ENCODE measurements at places on chromosomes 4 and X.
A peak's percentile ranks its signal among the peaks of the same experiment; 100 is the strongest.

- DNase-seq, result no peak
These were observed 410.6 kb downstream of the HNRNPD start for GRCh38 chr4:81963015-81963762.

DNA sequence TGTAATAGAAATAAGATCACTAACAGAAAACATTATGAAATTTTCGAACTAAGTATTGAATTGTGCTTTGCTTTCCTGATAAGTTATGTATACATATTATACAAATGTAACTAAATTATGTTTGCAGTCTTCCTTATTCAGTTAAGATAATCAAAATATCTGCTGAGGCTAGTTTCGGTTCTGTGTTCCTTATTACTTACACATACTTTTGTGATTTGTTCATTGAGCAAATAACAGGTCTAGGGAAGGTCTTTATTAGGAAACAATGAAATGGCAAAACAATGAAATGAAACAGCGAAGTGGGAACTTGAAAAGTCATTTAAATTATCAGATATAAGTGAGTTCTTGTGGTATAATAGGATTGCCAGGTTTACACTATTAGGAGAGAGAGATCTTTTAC is 352.4 kb downstream of the GRIA2 start:
- no peak for DNase-seq

GRCh38 chr4:41660352-41660751 is 88.2 kb downstream of the PHOX2B start:
- no peak for DNase-seq

DNA sequence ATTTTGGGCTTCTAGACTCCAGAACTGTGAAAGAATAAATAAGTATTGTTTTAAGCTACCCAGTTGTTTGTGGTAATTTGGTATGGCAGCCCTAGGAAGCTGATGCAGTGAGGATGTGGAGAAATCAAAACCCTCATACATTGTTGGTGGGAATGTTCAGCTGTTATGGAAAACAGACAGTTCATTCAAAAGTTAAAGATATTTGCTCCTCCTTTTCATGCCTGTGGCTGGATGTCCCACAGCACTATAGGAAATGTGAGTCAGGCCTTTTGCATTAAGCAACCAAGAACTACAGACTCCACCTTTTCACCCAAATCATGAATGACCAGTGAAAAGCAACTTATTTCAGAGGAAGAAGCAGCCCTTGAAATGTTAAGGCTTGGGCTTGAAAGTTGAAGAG is 6.7 kb downstream of the BBS12 start:
- DNase-seq, result peak; percentile 61

- no peak for DNase-seq
These were observed 101.4 kb upstream of the GPC4 start for GRCh38 chrX:133516686-133517085.

DNA sequence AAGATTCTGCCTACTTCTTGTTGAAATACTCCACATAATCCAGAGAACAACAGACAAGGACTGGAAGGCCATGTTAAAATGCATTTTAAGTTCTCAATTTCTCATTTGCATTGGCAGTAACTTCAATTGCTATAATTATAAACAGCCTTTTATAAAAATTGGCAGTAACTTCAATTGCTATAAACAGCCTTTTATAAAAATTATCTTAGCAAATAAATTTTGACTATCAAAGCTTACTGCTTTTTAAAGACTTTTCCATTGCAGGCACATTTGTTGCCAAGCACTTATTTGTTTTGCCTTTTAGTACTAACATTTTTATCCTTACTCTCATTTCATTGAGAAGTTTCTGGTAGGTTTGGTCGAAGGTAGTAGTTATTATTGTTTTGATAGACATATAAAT is 17.8 kb downstream of the SCFD2 start:
- no peak for DNase-seq

DNA sequence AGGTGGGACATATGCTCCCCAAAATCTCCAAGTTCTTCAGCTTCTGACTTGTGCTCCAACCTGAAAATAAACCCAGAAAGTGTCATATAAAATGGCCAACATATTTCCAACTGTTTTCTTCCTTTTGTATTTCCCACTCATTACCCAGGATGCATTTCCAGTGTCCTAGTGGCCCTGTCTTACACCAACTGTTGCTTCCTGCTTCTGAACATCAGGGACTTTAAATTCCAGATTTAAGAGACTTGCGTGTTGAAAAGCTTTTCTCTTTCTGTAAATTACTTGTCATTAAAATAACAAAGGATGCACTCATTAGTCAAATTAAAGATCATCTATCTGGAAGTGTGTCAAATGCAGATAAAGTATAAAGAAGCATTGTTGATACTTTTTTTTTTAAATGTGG is 19.9 kb downstream of the MID1 start:
- no peak for DNase-seq

DNA sequence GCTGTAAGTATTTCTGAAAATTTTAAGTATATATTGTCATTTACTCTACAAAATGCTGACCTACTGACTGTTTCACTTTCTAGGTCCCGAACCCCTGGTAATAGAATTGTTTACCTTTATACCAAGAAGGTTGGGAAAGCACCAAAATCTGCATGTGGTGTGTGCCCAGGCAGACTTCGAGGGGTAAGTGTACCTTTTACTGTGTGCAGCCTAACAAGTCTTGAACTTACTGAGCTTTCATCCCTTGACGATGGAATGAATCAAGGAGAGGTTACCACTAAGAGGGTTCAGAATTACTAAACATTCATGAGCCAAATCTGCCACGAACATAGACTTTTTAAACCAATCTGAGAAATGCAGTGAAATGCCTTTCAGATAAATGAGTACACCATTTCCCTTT is 1.6 kb downstream of the RPL34 start:
- no peak for DNase-seq

GRCh38 chrX:18721683-18722499 is 14.4 kb downstream of the PPEF1 start:
- DNase-seq, result no peak

GRCh38 chr4:27966664-27967063 is 1106.0 kb downstream of the STIM2 start:
- DNase-seq, result no peak

- no peak for DNase-seq
These were observed 16.8 kb downstream of the BANK1 start for GRCh38 chr4:101807351-101807750.

DNA sequence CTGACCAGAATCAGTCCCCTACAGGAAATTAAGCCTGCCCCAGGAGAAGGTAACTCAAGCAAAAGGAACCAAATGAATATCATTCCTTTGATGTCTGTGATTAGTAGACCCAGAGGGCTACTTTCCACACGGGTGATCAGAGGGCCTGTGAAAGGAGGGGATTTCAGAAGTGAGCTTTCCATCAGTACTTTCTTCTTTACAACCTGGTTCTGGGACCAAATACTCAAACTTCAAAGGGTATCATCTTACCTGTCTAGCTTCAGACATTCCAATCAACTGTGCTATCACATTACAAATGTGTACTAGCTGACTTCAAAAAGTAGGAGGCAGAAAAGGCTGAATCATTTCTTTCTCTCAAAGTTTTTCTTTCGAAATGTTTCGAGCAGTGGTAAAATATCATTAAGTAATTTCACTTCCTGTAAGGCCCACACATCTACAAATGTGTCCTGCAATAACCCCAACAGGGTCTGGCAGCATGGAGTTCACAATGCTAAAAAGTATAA is 23.9 kb downstream of the ACSL4 start:
- DNase-seq, result peak; percentile 58

- peak; percentile 33 for DNase-seq
These were observed 49.6 kb downstream of the KLF8 start for GRCh38 chrX:56281789-56282188.

- DNase-seq, result peak; percentile 47
These were observed 239.6 kb upstream of the FAM47A start for GRCh38 chrX:34371754-34372153.

DNA sequence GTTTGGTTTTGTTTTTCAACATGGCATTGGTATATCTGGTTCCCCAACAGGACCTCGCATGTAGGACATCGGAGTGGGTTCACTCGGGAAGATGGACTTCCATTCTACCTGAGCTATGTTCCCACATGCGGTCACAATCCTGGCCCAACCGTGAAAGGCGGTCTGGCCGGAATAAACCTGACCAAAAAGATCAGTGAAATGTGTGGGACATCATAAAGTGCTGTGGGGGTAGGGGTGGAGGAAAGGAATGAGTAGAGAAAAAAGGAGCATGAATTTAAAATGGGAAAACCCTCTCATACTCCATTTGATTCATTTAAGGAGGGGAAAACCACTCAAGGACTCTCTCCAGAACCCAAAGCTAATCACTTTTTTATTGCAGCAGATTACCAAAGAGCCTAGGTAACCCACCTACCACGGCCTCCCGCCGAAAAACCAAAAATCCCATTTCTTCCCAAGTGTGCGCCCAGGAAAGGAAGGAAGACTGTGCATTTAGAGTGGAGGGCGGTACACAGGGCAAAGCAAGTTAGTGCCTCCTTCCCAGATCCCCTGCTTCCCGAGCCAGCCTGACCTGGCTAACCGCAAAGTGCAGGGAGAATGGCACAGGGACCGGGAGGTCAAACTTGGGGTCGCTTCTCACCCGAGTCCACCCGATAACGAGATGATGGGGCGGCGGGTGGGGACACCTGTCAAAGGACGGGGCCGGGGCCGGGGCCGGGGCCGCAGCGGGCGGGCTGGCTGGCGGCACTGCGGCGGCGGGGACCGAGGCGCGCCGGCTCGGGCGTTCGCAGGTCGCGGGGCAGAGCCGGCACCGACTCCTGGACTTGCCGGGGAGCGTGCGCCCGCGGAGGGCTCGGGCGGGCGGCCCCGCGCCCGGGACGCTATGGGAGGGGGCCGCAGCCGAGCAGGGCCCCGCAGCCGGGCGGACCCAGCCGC is 669 bp downstream of the TMEM150C start:
- no peak for DNase-seq

- no peak for DNase-seq
These were observed 21.9 kb upstream of the SPON2 start for GRCh38 chr4:1194010-1194900.

GRCh38 chr4:41534404-41534803 is 3.6 kb upstream of the LIMCH1 start:
- DNase-seq, result no peak

- peak; percentile 44 for DNase-seq
These were observed 474.7 kb downstream of the PCDH7 start for GRCh38 chr4:31194823-31195222.

Measured in MCF 10A (cell line).